ENCODE measurements at places on chromosomes 6 and 20. TPM values are rescaled to one million over a fixed set of nuclear protein-coding genes. Genes with fewer than 3 reads are reported as not detected.

The DEFB126 gene
- not detected for total RNA-seq

The BHLHE23 gene
- not detected for total RNA-seq

The VGLL2 gene
- total RNA-seq: not detected

The LRRC1 gene
- total RNA-seq: 3.2 TPM

The ITPR3 gene
- 38.9 TPM for total RNA-seq

The FAM217A gene
- total RNA-seq: not detected

The PLAGL1 gene
- 4.7 TPM for total RNA-seq

DNA sequence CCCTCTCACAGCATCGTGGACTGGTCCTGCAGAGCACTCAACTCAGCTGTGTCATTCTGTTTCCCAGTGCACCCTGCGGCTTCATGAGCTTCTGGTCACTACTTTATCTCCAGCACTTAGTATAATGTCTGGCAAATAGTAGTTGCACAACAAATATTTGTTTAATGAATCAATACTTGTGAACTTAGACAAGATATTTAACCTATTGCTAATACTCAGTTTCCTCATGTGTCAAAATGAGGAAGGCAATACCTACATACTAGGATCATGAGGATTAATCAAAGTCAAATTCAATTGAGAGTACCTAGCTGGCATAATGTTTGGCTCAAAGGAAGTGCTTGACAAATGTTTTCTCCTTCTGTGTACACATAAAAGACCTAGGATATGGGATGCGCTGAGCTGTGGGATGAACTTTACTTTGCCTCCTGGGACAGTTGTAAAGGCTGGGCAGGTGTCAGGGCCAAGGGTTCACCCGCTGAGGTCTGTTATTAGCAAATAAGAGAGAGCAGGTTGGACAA lies 86.3 kb downstream of the FNDC1 start:
- no peak for DNase-seq

DNA sequence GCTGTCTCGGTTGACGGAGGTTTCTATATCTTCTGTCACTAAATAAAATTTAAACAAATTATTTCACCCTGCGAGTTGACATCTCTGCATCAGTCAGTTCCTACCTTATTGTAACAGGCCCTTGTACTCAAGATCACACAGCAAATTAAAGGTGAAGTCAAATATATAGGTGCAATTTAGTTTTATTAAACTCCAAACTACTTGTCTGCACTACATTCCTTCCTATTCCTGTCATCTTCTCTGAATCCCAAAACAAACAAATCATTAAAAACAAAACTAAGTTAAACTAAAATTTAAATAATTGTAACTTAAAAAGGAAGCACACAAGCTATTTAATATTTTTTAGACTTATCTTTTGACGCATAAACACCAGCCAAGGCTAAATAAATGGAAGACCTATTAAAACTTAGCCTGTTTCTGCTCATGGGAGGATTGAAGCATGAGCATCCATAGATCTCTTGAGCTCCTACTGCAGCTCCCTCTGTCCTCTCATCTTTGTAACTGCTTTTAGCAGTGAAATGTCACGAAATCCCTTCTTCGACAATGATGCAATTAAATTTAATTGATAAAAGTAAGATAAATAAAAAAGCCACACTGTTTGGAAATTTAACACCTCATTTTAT lies 1152.3 kb upstream of the GJE1 start:
- no peak for DNase-seq

GRCh38 chr6:36613200-36613995 lies 19.2 kb downstream of the SRSF3 start:
- no peak for DNase-seq

GRCh38 chr6:89214197-89214596 lies 3.0 kb downstream of the GABRR1 start:
- DNase-seq: no peak

DNA sequence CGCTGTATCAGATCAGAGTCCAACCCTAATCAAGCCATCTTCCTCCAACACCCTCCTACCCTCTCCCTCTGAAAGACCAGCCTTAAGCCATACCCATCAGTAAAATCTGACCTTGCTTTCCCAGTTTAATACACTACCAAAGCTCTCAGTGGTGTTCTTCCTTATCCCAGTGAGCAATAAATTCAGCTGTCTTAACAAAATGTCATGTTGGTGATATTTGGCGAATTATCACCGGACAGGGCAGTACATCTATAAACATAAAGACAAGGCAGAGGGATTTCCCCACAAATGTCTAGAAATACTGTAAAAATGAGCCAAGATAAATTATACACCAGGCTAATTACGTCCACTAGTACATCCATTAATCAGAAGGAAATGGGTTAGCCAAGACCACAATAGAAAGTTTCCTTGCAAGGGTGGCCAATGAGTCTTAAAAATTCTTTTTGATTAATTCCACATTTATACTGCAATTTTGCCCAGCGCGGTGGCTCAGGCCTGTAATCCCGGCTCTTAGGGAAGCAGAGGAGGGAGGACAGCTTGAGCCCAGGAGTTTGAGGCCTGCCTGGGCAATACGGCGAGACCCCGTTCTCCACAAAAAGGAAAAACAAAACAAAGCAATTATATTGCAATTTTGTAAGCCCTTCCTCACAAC lies 905 bp downstream of the RARS2 start:
- DNase-seq: no peak

DNA sequence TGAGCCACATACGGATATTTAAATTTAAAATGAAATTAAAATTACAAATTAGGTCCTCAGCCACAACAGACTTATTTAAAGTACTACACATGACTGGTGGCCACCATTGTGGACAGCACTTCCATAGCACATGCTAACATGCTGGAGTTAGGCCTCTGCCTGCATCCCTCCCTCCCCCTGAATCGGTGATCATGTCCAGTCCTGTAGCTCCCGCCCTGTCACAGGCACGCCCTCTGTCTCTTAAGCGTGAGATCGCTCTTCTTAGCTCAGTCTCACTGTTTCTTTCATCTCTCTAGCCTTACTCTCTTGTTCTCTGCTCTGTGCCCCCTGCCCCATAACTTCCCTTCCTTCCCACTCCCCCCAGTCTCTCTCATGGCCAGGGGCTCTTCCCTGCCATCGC lies 28.9 kb downstream of the ELMO2 start:
- no peak for DNase-seq

Data from NCI-H460 (cell line).